CD4-positive, alpha-beta T cell treated with Interleukin-12 subunit alpha and Interleukin-12 subunit beta, for 1 hour (primary cell): ENCODE measurements at places on chromosomes 6 and 20.

- DNase-seq: no peak
Measured at GRCh38 chr6:42066156-42066675, 15.9 kb downstream of the TAF8 start.

DNA sequence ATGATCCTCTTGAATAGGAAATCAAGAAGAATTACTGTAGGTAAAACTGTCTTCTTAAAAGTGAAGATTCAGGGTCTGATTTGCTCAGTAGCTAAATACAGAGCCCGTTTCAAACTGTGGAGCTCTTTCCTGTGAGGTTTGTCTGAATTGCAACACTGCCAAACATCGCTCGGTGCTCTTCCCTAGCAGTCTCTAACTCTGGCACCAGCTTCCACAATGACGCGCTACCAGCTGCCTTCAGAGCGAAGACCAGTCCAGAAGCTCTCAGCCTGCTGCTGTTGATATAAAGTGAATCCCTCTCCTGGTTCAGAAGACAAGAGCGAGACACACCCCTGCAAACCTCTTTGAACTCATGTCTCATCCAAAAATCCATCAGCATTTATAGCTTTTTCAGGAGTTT lies 447.0 kb downstream of the LMBRD1 start:
- no peak for DNase-seq

- no peak for DNase-seq
Measured at GRCh38 chr6:9986273-9986672, 428.6 kb downstream of the TFAP2A start.

DNA sequence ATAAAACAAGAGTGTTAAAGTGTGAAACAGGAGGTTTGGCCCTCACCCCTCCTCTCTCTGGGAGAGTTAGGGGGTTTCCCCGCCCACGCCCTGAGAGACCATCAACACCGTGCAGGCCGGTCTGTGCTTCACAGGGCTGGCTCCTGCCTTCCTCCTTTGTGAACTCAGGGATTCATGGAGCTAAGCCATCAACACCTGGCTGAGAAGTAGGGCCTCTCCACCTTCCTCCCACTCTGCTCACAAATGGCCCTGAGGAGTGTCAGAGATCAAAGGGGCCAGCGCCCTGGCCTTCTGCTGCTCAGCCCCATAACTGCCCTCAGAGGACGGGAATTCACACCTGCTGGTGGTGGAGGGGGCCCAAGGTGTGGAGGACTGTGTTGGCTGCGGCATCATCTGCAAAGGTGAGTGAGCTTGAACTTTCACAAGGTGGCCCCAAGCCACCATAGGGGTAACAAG lies 88.6 kb downstream of the PSMB1 start:
- peak; percentile 17 for DNase-seq

- DNase-seq: no peak
Measured at GRCh38 chr20:16166737-16167136, 406.5 kb downstream of the KIF16B start.

GRCh38 chr20:24676353-24676977 lies 207.0 kb downstream of the SYNDIG1 start:
- DNase-seq: no peak

DNA sequence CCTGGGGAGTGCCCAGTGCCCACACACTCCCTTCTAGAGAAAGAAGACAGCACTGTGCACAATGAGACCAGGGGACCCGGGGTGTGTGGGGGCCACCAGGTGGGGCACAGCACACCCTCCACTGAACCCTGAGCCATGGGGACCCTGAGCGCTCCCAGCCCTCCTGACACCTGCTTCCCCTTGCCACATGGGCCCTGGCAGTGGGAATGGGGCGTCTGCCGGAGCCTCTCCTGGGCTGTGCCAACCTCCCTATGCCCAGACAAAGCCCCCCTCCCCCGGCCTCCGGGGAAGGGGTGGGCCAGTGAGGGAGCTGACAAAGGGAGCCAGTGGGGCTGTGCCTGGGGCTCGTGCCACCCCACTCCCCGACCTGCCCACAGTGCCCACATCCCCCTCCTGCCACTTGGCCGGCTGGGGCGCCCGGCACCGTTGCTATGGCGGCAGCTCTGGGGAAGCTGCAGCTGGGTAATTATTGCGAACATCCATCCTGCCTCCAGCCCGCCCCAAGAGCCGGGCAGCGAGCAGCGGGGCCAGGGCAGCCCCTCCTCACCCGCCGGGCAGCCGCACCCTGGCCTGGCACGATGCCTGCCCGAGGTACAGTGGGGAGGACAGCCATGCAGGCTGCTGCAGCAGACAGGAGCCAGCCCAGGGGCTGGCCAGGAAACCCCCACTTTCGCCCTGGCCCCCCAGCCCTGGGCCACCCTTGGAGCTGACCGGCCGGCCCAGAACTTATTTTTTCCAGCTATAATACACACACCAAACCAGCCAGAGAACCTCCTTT lies 41.9 kb upstream of the NOL4L start:
- peak; percentile 5 for DNase-seq

GRCh38 chr6:84766118-84766798 lies 1.9 kb upstream of the TBX18 start:
- no peak for DNase-seq

DNA sequence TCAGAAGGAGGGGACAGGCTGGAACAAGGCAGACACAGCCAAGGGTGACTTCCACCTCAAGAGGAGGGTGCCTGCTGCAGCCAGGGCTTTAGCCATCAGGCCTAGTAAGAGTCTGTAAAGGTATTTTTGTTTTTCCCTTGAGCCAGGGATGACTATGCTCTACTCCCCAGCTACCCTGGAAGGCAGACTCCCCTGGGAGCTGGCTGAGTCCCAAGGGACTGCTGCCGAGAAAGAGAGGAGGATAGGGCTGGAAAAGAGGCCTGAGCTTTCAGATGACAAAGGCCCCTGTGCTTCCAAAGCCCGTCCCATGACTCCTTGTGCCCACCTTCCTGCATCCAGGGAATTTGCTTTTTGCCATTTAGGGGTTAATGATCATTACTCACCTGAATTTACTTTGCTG lies 14.0 kb upstream of the GSTA4 start:
- no peak for DNase-seq

DNA sequence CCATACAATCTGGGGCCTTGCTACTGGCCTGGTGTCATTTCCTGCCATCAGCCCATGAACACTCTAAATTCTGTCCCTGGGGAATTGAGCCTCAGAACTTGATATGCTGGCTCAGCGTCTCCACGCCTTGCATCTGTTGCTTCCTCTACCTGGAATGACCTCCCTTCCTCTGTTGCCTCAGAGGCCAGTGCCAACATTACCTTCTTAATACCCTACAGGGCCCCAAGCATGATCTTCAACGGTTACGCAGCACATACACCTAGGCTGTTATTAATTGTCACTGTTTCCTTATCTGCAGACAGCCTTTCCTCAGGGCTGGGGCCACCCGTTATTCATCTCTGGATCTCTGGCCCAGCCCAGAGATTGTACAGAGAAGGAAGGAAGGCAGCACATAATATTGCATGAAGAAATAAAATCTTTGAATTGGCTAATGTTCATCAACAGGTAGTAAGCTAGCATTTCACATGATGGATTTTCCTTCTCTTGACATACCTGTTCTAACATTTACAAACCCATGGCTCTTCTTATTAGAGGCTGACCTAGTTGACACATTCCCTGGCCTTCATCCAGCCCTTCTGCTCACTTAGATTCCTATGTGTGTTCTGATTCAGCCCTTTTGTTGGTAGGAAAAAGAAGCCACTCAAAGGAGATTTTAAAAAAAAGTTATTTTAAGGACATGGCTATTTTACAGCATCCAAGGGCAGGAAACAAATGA lies 8.4 kb upstream of the RNF182 start:
- DNase-seq: no peak

DNA sequence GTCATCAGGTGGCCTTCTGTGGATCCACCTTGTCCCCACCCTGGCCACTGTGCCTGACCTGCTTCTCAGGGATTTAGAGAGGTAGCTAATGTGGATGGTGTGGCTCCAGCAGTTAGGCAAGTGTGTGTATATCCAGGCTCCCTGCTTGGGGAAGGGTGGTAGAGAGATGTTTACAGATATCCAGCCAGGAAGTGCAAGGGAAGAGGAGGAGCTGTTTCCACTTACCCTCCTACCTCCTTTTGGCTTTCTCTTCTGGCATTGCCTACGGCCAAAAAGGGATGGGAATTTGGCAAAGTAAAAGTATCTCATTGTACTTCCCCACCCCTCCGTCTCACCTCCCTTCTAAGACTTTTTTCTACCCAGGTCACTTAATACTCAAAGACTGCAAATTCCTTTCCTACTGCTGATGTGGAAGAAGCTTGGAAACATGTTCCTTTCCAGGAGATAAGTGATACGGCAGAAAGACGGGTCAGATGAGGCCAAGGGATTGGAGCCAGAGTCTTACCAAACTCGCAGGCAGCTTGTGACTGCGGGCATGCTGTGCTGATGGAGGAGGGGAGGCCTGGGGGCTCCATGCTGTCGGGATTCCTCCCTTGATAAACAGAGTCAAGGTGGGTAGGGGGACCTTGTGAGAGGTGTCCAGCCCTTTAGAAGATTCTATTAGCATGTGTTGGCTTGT lies 253.4 kb downstream of the PRL start:
- DNase-seq: no peak

GRCh38 chr20:18055261-18055660 lies 2.5 kb downstream of the OVOL2 start:
- DNase-seq: no peak
